Myocyte (in vitro differentiated cells): ENCODE measurements at places on chromosomes 5 and 9. TPM values are rescaled to one million over a fixed set of nuclear protein-coding genes. Genes with fewer than 3 reads are reported as not detected.

- DNase-seq: peak; percentile 73
These were observed 98.9 kb downstream of the CSNK1G3 start for GRCh38 chr5:123610665-123611405.

Gene MYMK
- 441 and 664 TPM in 2 replicates for total RNA-seq

Gene LCN1
- total RNA-seq: not detected in 2 replicates

DNA sequence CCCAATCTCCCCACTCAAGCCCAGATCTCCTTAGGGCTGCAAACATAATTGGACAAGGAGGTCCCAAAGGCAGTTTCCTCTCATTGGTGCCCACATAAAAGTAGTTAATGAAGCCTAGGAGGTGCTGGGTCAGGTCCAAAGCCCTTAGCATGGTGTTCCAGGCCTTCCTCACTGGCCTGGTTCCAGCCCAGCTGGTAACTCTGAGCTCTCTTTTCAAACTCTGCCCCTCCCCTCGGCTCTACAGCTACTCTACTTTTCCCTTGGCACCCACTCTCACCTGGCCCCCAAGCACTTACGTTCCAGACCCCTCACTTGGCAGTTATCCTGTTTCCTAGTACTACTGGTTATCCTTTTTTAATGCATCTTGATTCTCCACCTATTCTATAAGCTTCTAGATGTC, 9.9 kb downstream of the SEPTIN8 start:
- no peak for DNase-seq

- DNase-seq: peak; percentile 65
These were observed 31.7 kb upstream of the KCNMB1 start for GRCh38 chr5:170420806-170421412.

DNA sequence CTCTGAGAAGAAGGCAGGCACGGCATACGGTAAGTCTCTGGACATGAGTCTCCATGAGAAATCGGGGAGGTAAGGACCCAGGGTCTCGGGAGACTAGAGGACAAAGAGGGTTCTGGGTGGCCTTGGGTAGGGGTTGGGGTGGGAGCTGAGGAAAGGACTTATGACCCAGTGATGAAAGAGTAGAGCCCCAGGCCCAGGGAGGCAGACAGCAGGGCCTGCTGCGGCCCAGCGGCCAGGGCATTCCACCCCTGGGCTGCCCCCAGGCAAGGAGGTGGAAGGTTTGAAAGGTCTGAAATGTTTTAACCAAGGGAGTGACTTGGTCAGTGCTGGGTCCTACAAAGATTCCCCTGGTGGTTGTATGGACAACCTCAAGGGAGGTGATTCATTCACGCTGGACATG, 89.1 kb downstream of the CRB2 start:
- no peak for DNase-seq

DNA sequence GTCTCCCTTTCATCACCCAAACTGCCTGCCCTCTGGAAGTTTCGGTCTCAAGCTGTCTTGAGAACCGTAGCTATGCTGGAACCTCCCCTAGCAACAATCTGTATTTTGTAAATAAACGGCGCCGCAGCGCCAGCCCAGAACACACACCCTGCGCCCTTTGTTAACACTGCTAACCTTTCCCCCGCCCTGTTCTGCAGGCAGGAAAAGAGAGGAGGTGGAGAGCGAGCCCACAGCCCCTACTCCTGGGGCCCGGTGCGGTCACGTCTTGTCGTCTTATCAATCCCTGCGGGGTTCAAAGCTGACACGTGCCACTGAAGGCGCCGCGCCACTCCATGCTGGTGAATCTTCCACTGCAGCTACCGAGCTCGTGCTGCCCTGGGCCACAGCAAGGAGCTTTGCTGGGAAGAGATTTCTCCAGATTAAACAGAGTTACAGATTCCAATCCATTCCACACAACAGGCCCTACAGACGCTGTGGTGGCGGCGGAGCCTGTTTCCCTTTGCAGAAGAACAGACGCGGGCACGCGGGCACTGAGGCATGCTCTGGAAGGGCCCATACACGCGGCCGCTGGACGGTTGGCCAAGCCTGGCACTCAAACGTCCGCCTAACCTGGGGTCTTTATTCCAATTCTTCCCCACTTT, 25.3 kb downstream of the ZDHHC11B start:
- DNase-seq: no peak

Gene IFNA8
- total RNA-seq: not detected in 2 replicates

DNA sequence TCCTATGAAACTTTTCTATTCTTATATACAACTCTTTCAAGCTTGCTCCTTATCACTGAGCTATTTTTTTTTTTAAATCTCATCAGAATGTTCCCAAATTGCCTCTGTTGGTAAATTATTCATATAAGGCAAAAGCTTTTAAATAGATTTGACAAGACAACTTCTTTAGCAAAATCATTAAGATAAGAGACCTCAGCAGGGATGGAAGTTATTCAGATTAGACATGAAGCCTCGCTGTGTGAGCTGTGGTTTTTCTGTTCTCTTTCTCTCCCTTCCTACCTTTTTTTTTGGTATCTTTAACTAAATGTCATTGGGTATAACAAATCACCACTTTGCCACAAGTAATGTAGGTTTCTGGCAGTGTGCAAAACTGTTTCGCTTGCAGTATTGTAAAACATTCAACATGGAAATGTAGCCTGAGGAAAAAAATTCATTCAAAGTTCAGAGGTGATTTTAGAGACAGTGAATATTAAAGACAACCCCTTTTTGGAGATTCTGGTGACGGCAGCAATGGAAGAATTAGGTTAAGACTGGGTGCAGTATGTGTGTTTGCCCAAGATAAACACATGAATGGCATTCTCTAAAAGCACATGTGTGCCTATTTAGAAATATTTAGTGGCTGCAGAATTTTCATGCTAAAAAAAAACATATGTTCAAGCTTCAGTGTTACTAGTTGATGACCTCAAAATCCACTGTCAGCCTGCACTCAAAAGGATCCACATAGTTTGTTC, 467.1 kb downstream of the ZNF608 start:
- no peak for DNase-seq

DNA sequence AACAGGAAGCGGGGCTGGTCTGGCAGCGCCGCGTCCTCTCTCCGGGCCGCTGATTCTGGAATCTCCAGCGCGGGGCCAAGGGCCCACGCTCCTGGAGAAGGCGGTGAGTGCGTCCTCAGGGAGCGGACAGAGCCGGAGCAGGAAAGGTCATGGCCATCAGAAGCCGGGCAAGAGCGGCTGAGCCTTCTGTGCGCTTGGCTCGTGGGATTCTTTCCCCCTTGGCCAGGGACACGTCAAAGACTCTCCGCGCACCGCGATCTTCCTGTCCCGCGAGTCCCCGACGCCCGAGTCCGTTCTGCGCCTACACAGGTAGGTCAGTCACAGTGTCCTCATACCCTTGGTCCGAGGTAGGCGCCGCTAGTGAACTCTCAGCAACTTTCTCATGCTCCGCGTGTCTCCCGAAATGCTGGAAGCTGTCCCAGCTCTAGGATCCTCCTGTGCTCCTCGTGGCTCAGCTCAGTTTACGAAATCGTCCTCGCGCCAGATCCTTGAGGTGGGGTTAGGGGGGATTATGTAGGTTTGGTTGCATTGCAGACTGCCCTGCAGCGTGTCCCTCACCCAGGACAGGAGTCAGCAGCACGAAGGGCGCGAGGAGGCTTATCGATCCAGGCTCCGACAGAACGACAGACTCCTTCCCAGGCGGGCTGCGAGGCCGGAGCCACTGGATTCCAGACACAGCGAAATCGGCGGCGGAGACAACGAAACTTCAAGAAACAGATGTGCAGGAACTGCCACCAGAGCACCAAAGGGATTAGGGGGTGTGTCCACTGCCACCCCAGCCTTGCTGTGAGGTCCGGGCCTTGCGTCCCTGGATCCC, 8.7 kb downstream of the LHX6 start:
- no peak for DNase-seq

DNA sequence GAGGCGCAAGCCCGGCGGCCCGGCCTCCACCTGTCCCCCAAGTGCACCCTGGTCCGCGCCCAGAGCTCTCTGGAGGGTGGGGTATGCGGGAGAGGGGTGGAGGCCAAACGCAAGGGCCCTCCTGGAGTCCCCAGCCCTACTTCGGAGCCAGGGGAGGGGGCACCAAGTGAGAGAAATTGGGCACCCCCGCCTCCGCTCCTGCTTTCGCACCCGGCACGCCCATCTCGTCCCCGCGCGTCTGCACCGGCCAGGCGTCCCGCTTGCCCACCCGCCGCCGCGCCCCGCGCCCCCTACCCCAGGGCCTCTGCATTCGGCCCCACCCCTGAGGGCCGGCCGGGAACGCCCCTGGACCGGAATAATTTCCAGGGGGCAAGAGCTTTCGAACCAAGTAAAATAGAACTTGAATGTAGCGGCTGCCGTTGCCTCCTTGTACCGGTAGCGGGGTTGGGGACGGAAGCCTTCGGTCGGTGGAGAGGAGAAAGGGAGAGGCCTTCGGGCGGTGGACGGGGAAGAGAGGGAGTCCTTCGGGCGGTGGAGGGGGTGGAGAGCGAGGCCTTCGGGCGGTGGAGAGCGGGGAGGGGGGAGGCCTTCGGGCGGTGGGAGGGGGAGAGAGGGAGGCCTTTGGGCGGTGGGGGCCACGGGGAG, 694 bp upstream of the PHPT1 start:
- peak; percentile 48 for DNase-seq

DNA sequence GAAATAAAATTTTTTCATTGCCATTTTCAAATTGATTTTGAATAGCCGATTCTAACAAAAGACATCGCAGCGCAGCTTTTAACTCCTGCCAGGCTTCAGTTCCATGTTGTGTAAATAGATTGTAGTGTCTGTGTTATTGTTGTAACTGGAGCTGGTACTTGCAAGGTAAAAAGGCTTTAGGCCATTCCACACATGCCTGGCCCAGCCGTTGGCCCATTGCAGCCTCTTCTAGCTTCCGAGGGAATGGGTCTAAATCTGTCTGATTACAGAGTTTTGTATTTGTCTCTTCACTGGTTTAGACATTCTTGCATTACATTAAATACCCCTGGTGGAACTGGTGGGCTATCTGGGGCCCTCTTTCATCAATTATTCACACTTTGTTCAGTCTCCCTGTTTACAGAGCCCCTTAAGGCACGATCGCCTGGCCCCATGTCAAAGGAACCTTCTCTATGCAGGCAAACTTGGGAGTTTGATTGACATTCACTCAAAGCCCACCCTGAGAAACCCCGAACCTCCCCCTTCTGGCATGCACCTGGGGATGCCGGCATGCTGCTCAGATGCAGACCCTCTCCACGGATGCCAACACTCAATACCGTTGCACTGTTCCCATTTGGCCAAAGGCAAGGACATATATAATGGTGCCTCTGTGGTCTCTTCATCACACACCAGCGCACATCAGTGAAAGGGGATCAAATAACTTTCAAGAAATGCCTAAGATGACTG, 281.7 kb upstream of the IRX2 start:
- DNase-seq: no peak

GRCh38 chr5:19790829-19791466, 197.1 kb downstream of the CDH18 start:
- DNase-seq: no peak

DNA sequence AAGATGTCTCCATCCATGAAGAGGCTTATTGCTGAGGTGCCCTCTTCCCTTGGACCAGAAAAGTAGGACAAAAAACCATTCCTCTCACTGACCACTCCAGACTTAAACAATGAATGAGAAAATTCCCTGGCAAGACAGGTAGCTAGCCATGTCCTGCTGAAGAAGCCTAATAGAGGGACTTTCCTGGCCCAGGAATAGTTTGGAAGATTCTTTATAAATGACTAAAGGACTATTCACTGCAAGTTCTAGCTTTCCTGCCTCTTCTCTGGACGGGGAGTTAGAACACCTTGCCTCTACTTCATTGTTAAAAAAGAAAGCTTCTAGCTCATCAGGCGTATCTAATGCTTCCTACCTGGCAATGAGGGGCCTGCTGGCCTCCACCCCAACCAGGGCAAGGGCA, 153.6 kb downstream of the NR3C1 start:
- no peak for DNase-seq

DNA sequence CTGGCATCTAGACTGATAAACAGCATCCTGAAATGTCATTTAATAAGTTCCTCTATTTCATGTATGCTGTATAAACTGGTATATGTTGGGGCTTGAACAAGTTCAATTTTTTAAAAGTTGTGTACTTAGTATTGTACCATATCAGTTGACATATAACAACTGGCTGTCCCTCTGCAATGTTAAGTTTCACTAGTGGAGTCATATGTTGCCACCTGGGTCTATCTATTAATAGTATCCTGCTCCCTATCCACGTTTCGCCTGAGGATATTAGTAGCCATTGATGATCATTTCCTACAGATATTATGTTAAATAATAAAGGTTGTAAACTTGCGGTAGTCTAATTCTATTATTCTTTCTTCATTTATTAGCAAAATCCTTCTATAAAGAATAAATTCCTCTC, 177.6 kb downstream of the RFX3 start:
- peak; percentile 32 for DNase-seq

GRCh38 chr5:66206465-66206864, 62.4 kb downstream of the SREK1 start:
- no peak for DNase-seq

Gene ABCA1
- total RNA-seq: 23.7 and 42.3 TPM in 2 replicates

DNA sequence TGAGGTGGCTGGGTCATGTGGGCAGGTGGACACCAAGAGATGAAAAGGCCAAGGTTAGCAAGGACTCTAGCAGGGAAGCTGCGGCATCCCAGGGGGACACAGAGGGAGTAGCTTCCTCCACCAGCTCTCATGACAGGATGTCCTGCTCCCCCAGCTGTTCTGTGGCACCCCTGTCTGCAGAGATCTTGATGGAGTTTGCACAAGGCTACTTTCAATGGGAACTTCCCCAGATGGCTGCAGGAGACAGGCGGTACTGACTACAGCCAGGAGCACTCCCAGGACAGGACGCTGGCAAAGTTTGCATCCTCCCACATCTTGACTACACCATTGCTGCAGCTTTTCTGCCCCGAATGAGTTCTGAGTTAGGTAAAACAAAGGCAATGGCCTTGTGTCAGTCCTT, 312.8 kb downstream of the TLE4 start:
- DNase-seq: no peak

GRCh38 chr9:73135394-73135793, 16.3 kb upstream of the ANXA1 start:
- no peak for DNase-seq

GRCh38 chr5:176868731-176869130, 30.4 kb downstream of the HK3 start:
- no peak for DNase-seq

- no peak for DNase-seq
These were observed 22.8 kb upstream of the NDST1 start for GRCh38 chr5:150484964-150485692.

DNA sequence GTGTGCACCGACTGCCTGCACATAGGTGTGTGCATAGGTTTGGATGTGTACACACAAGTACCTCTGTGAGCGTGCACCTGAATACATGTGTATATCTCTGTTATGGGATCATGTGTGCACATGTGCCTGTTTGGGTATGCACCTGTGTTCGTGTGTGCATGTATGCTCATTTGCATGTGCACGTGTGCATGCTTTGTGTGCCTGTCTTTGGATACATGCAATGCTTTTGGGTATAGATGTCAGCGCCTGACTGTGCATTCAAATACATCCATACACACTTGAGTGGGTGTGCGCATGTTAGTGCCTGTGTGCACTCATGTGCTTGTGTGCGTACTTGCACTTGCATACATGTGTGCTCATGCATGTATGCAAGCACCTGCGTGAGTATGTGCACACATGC, 258.1 kb downstream of the IRX2 start:
- DNase-seq: no peak

Gene SPINK6
- total RNA-seq: not detected in 2 replicates
